ENCODE measurements at places on chromosomes 1 and 21.

DNA sequence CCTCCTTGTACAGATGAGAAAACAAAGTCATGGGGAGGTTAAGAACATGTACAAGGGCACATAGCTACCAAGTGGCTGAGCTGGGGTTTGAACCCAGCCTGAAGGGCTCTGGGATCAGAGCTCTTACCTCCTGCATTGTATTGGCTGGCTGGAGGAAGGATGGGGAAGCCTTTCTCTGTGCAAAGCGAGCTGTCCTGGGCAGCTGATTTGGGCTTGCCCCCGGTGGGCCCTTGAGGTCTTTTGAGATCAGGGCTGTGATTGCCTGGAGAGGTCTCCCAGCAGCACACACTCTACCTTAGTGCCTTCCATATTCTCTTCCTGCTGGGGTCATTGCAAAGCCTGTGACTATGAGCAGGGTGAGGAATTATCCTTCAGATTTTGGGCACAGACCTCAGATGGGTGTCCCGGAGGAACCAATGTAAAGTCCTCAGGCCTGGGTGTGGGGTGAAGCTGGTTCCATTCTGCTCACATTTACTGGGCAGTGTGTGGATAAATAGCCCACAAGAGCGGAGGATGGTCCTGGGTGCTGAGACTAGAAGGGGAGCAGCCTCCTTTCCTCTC lies 53.3 kb upstream of the EPS8L3 start:
- DNase-seq = no peak

DNA sequence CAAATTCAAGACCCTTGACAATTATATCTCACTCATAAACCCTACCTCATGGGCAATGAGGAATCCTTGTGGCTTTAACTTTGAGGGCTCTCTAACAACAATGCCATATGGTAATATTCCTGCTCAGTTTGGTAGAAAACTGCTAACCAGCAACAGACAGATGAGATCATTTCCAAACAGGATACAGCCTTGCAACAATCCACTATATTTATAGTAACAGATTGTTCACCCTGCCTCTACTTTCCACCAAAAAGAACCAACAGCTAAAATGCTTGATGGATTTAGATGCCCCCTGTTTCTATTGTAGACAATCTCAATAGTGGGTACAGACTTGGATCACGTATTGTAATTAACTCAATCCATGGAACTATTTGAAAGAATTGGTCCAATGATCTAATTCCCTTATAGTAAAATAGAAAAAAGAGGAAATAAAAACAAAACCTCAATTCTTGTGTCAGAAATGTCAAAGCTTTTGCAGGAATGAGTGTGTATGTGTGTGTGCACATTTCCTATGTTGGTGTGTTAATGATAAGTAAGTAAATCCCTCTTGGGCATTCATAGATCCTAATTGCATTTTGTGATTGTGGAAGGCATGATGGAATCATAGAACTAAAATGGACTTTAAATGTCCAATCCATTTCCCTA lies 100.0 kb upstream of the EDEM3 start:
- DNase-seq = no peak

- no peak for DNase-seq
These were observed 150.5 kb upstream of the DUSP10 start for GRCh38 chr1:221892301-221892830.

DNA sequence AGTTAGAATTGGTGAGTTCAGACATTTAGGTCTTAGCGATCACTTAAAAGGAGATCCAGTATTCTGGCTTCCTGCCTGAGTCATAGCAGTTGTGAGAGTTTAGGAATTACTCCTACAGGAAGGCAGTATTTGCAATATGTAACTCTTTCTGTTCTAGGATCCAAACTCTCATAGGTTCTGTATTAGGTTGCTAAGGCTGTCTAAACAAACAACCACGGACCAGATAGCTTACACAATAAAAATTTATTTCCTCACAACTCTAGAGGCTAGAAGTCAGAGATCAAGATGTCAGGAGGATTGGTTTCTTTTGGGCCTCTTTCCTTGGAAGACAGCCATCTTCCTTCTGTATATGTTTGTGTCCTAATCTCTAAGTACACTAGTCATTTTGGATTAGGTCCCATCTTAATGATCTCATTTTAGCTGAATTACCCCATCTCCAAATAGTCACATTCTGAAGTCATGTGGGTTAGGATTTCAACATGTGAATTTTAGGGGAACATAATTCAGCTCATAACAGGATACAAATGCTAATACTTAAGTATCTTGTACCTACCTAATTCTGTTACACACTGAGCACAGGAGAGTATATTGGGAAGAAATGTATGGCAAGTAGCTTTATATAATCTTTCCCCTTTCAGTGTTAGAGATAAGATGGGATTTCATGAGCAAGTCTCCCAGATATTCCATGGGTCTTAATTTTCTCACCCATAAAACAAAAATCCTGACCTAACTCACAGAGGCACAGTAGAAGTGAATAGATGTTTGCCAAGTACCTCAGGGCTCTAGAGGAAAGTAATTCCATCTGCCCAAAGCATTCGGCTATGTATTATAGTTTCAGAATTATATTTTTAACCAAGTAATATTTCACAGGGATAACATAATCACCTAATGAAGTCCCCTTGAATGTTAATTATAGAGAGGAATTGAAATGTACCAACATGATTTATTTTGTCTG lies 144.4 kb downstream of the PTBP2 start:
- DNase-seq = no peak

DNA sequence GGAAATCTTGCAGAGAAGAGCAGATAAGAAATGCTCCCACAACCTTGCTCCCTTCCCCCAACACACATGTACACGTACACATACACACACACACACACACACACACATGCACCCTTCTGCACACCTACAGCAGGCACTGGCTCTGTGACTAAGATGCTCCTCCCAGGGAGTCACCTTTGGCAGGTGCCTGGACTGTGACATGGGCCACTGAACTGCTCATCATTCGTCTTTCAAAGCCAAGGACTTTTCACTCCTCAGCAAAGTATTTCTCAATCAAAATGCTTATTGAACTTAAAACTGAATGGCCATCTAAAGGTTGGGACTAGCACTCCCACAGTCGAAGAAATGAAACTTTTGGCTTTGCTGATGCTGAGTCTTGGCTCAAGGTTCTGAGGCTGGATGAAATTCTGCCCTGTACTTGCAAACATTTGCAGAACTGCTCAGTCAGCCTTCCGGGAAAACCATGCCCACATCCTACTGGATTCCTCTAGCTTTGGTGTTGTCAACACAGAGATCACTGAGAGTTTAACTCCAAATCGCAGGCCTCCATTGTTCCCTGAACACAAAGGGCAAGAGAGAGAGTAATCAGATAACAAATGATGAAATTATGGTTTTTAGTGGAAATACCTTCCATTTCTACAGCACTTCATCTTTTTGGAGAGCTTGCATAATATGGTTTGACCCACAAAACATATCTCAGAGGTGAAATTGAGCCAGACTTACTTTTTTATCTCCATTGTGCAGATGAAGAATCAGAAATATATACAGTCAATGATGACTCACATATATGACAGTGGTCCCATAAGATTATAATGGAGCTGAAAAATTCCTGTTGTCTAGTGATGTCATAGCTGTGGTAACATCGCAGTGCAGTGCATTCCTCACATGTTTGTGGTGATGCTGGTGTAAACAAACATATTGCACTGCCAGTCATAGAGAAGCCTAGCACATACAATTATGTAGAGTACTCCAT lies 72.4 kb upstream of the BCAR3 start:
- no peak for DNase-seq

- DNase-seq = no peak
These were observed 5.0 kb downstream of the ABCA4 start for GRCh38 chr1:94115900-94116436.

DNA sequence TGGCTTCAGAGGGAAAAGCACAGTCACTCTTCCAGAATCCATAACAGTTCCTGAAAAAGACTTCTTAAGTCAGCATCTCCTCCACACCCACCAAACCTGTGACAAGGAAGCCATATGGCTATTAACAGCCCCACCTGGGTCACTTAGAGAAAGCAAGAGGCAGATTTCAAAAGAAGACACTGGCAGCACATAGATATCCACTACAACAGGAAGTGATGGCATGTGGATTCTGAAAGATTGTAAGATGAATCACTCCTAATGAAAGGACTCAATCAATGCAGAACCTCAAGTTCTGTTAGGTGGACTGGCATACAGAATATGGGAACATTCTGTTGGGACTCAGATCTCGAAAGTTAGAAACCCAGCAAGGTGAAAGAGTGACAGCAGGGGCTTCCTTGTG lies 365.9 kb downstream of the TGFB2 start:
- no peak for DNase-seq

DNA sequence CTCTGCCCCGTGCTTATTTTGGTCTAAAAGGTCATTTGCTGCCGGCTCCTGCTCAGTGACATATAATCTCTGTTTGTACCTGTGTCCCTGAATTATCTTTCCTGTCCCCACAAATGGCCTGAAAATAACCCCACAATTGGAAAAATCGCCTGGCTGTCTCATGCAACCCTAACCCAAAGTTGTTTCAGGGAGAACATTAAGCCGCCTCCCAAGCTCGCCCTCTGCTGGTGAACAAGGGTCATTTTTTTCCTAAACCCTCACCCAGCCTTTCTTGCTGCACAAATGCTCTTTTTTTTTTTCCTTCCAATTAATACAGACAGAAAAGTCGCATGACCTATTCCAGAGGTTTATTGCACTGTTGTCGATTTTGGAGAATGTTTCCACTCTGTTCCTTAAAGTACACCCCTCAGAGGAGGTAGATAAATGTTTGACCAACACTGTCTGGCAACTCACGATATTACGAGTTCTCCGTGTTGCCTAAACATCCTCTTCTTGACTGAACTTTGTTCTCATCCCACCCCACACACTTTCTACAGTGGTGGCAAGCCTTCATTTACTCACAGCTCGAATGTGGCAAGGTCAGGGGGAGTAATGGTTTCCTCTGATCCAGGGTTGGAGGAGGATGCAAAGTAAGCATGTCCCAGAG lies 148.7 kb downstream of the ZZZ3 start:
- DNase-seq = peak; percentile 68

DNA sequence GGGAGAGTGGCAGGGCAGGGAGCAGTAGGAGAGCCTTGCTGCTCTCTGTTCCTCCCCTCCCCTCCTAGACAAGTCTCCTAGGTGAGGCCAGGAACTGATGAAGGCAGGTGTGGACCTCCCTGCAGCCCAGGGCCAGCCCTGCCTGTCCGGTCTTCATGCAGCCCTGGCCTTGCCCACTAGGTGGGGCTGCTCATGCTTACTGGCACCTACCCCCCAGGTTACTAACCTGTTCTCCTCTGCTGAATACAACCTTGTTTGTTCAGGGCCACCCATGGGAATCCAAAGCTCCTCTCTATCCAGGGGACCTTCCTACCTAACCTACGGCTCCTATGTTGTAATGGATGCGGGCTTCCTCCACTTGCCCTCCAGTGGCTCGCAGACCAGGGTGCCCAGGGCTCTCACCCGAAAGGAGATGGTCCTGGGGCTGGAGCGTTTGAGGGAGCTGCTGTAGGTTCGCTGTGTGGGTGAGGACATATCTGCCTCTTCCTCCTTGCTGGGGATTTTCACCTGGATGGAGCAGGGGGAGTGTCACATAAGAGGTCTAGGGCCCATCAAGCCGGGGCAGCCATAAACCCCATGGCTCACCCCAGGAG lies 7.9 kb upstream of the TNNT2 start:
- DNase-seq = peak; percentile 28

DNA sequence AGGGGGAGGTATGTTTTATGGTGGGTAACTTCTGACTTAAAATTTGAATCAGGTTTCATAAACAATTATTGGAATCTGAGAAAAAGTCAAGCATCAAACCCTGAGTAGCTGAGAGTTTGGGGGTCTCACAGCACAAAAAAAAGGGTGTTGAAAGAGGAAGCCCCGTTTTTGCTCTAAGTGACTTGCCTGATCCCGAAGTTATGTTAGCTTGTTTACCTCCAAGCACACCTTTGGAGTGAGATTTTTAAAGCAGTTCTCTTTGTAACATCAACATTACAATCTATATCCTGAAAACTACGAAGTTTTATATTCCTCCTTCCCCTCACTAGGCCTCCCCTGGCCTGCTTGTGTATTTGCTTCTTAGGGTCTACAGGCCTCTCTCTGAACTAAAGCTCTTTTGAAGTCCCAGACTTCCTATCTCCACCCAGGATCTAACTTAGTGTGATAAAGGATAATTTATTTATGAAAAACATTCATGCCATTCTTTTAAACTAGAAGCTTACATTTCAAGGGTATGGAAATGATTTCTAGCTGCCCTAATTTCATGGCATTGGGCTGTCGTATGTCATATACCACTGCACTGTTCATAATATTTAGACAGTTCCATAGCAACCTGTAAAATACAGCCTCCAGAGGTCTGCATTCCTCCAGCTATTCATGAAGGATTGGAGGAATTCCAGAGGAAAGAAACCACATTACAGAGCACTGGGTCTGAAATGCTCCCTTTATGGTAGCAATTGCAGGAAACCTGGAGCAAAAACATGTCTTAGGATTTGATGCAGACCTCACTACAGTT lies 36.1 kb upstream of the RGS1 start:
- DNase-seq = no peak

- no peak for DNase-seq
These were observed 86.1 kb downstream of the NPHP4 start for GRCh38 chr1:5906116-5906515.

- DNase-seq = no peak
These were observed 33.3 kb upstream of the TDRD10 start for GRCh38 chr1:154468535-154469250.

GRCh38 chr21:38322311-38322950 lies 65.6 kb downstream of the KCNJ15 start:
- no peak for DNase-seq

DNA sequence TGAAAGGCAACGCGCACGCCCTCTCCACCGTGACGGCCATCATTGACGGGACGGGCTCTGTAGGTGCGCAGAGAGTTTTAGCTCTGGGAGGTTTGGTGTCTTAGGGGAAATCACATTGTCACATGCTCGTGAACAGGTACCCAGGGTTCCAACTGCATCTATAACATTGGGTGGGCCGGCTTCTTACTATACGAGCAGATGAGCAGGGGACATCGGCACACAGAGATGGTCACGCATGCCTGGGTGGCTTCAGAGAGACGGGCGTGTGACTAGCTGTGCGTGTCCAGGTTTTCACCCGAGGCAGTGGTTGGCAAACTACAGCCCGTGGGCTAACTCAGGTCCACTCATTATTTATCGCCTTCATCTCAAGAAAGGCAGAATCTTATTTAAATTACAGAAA lies 54.7 kb downstream of the SLC37A1 start:
- DNase-seq = no peak

DNA sequence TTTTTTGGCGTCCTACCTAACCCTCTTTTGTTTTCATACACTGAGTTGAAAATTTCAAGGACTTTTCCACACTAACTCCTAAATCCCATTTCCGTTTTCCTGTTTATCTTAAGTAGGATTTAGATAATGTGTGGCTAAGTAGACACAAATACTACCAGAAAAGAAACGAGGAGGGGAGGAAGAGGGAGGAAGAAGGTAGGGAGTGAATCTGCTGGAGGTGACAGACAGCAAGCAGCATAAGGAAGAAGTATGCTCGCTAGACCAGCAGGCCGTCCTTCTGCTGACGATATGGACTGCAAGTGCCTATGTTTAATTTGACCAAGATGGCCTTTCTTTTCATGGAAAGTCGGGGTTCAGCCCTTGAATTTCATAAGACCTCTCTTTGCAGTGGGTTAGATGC lies 256.9 kb upstream of the RAB4A start:
- no peak for DNase-seq

- DNase-seq = no peak
These were observed 22.7 kb downstream of the NAV1 start for GRCh38 chr1:201561601-201562000.
